ENCODE measurements at places on chromosomes 7 and 10.
A peak's percentile ranks its signal among the peaks of the same experiment; 100 is the strongest.

GRCh38 chr10:69801094-69801433, 642 bp upstream of the COL13A1 start:
- peak; percentile 69 for DNase-seq

GRCh38 chr10:571166-571565, 118.3 kb downstream of the DIP2C start:
- no peak for DNase-seq

DNA sequence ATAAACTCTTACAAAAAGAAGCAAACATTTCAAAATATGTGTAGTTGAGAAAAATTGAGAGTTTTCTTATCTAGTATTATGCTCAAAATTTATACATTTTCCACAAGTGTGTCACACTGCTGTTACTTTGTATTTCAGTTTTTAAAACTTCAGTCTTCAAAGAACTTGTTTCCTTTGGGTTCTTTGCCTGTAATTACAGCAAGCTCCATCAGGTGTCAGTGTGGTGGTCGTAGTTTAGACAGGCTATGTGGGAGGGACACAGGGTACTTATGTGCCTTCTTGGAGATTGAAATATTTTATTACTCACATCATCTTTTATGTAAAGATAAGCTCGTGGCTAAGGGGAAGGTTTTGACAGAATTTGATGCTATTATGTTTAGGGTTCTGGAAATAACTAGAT, 360.5 kb downstream of the FGFR2 start:
- DNase-seq, result peak; percentile 2

DNA sequence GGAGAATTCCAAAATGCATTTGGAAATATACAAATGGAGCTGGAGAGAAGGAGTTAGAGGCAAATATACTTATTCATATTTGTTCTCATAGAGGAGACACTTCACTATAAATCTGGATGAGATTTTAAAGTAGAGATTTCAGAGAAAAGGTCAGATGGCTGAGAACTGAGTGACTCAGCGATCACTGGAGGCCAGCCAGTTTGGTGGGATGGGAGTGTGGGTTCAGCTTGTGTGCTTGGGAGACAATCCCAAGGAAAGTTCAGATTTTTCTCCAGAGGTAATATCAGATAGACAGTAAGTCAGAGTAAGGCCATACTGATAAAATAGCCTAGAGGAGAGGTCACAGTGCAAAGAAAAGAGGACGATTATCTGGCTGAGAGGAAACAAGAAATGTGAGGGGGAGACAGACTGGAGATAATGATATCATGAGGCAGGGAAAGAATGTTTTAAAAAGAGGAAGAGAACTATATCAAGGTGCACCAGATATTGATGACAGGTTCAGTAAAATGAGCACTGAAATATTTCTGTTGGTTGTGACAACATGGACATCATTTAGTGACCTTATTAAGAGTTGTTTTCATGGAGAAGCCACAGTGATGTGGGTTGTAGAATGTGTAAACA, 67.0 kb downstream of the MDFIC start:
- DNase-seq, result no peak

- DNase-seq, result peak; percentile 77
These were observed 296.8 kb upstream of the CACNA2D1 start for GRCh38 chr7:82740246-82740848.

- no peak for DNase-seq
These were observed 1250.9 kb upstream of the CELF2 start for GRCh38 chr10:9766762-9767161.

All from Kasumi-1 (cell line).